ENCODE measurements at places on chromosomes 13 and 19.

- DNase-seq, result no peak
Observed at GRCh38 chr13:48281556-48281955, 22.0 kb upstream of the RB1 start.

GRCh38 chr13:27595055-27595811, 25.1 kb downstream of the LNX2 start:
- no peak for DNase-seq

GRCh38 chr13:98960606-98961502, 17.0 kb downstream of the DOCK9 start:
- no peak for DNase-seq

DNA sequence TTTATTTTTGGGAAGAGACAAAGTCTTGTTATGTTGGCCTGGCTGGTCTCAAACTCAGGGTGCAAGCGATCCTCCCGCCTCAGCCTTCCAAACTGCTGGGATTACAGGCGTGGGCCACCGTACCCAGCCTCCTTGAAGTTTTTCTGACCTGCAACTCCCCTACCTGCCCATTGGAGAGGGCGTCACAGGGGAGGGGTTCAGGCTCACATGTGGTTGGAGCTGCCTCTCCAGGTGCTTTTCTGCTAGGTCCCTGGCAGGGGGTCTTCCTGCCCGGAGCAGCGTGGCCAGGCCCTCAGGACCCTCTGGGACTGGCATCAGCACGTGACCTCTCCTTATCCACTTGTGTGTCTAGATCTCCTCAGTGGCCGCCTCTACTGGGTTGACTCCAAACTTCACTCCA, 27.2 kb downstream of the LDLR start:
- no peak for DNase-seq

- no peak for DNase-seq
Observed at GRCh38 chr19:33667881-33668280, 46.1 kb downstream of the CHST8 start.

DNA sequence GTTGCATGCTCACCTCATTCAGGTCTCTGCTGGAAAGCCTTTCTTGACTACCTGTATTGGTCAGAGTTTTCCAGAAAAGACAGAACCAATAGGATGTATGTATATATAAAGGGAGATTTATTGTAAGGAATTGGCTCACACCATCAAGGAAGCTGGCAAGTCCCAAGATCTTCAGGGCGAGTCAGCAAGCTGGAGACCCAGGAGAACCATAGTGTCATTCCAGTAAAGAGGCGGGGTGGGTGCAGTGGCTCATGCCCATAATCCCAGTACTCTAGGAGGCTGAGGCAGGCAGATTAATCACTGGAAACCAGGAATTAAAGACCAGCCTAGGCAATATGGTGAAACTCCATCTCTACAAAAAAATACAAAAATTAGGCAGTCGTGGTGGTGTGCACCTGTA, 30.4 kb upstream of the FARP1 start:
- no peak for DNase-seq

GRCh38 chr13:50909605-50910484, at the start of gene RNASEH2B:
TSS of gene RNASEH2B (plus strand) at chr13:50909791. CDS start at chr13:50910077, 286 bp downstream.
- peak; percentile 66 for DNase-seq

DNA sequence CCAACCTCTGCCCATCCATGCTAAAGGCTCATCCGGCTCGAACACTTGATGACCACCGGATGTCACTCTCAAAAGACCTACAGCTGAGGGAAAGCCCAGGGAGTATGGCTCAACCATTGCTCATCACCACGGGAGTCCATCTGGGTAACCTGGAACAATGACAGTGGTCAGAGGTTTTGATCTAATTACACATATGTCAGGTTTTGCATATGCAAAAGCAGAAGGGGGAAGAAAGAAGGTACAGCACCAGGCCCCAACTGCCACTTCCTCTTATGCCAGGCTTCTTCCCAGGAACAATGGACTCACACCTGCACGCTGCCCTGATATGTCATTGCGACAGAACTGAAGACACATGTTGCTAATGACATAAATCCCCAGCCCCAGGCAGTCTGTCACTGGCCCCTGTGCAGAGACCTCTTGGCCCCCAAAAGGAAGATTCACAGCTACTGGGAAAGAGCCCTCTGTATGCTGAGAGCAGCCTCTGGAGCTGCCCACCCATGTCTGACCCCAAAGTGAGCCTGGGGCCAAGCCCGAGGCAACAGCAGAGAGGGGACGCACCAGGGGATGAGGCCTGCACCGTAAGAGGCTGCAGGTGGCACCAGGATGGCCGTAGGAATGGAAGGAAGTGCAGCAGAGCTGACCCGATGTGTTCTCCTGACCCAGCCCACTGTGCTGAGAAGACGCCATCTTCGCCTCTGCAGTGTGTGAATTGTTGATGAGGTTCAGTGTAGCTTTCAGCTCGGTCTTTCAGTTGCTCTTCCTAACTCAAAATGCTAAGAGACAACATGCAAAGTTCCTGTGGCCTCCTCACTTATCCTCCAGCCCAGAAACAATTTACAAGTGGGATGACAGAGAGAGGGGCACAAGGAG, 26.3 kb downstream of the EPS15L1 start:
- DNase-seq, result no peak

DNA sequence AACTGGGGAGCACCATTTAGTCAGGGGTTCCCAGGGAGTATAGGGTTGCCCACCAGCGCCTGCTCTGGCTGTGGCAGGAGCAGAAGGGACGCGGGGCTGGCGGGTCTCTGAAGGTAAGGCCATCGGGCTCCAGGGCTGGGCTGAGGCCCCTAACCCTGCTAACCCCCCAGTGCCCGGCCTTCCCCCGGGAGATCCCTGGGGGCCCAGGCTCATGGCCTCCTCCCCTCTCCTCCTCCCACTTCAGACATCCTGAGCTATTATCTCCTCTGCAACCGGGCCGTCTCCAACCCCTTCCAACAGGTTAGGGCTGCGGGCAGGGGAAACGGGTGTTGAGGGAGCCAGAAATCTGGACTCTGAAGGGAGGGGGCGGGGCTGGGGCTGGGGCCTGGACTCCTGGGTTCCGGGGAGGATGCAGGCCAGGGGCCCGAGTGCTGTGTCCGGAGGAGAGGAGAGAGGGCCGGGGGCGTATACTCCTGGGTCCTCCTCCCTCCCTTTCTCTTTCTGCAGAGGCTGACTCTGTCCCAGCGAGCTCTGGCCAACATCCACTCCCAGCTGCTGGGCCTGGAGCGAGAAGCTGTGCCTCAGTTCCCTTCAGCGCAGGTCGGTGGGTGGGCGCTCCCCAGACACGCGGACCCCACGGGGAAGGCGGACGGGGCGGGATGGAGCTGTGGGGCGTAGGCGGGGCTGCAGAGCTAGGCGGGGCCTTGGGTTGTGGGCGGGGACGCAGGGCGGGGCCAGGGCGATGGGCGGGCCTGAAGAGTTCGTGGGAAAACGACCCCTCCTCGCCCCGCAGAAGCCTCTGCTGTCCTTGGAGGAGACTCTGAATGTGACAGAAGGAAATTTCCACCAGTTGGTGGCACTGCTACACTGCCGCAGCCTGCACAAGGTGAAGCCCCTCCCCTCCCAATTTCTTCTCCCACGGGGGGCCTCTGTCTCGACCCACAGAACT, 15.3 kb downstream of the TTYH1 start:
- peak; percentile 23 for DNase-seq

DNA sequence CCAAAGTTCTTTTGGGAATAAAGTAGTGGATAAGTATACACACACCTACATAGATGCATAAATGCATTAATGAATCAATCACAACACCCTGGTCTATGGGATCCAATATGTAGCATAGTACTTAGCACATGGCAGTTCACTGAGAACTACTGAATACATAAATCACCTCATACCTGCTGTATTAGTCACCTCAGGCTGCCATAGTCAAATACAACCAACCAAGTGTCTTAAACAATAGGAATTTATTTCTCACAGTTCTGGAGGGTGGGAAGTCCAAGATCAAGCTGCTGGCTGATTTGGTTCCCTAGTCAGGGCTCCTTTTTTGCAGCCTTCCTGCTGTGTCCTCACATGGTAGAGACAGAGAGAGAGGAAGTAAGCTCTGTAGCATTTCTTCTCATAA, 228.2 kb downstream of the NHLRC3 start:
- no peak for DNase-seq

DNA sequence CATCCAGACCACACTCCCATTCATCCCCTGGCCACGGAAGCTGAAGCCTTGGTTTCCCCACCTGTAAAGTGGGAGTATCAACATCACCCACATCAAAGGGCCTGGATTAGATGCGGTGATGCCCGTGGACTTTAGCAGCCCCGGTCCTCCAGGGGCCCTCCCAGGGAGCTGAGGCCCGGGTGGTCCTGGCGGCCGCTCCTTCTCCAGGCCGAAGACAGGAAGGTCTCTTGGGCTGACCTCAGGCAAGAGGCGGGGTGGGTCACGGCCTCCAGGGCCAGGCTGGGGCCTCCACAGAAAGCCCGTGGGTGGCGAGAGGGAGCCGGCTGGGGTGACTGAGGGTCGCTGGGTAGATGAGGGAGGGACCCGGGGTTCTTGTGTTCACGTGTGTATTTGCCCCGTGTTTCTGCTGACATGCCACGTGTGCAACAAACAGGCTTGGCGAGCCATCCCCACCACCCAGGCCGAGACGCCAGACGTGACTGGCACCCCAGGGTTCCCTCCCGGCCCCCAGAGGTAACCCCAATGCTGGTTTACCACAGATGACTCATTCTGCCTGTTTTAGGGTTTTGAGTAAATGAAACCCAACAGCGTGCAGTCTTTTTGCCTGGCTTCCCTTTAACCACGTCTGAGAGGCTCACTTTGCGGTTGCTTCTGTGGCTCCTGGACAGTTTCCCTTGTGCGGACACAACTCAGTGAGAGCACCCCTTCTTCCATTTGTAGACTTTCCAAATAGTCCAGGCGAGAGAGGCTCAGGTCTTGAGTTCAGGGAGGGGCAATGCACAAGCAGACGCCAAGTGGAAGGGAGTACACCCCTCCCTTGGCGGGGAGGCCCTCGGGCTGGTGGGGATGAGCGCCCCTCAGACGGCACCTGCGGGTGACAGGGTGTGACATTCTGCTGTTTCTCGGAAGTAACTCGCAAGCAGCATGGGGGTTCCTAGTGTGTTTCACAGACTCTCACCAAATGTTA, 42.9 kb downstream of the C13orf46 start:
- peak; percentile 82 for DNase-seq

GRCh38 chr19:28641395-28641794, 571.6 kb downstream of the UQCRFS1 start:
- no peak for DNase-seq

GRCh38 chr19:33722456-33723239, 74.0 kb upstream of the KCTD15 start:
- no peak for DNase-seq

- DNase-seq, result no peak
Observed at GRCh38 chr13:66492479-66492878, 737.7 kb downstream of the PCDH9 start.

DNA sequence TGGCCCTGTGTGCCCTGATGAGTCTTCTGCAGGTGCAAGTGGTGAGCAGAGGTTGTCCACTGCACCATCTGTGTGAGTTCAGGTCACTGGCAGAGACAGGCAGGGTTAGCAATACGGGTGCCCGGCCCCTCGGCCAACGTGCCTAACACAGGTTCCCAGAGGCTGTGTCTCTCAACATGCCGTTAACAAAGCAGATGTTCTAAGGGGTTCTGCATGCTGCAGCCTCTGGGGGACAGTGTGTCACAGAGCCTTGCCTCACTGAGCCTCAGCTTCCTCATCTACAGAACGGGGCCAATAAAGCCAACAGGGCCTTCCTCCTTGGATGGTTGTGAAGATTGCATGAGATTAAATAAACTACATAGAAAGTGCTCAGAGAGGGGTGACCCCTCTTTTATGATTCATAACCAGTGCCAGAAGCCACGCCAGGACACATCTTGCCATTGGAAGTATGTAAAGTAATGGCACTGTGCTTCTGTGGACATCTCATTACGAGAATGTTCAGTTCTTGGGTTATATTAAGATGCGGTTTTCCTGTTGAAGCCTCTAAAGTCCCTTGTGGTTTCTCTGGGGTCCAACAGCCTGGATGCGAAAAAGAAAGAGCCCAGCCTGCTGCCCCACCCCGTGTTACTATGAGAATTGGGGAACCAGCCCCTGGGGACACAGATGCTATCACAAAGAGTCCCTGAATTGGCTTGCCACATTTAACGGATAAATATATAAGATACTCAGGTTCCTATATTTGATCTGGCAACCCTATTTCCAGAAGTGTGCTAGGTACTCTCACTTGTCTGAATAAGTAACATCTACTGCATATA, 11.2 kb upstream of the ARHGEF18 start:
- peak; percentile 30 for DNase-seq

All from CD4-positive, alpha-beta T cell treated with Interleukin-2 at 100 ng/mL for 4 hours (primary cell).